ENCODE measurements at places on chromosomes 11 and 22.
A peak's percentile ranks its signal among the peaks of the same experiment; 100 is the strongest.

DNA sequence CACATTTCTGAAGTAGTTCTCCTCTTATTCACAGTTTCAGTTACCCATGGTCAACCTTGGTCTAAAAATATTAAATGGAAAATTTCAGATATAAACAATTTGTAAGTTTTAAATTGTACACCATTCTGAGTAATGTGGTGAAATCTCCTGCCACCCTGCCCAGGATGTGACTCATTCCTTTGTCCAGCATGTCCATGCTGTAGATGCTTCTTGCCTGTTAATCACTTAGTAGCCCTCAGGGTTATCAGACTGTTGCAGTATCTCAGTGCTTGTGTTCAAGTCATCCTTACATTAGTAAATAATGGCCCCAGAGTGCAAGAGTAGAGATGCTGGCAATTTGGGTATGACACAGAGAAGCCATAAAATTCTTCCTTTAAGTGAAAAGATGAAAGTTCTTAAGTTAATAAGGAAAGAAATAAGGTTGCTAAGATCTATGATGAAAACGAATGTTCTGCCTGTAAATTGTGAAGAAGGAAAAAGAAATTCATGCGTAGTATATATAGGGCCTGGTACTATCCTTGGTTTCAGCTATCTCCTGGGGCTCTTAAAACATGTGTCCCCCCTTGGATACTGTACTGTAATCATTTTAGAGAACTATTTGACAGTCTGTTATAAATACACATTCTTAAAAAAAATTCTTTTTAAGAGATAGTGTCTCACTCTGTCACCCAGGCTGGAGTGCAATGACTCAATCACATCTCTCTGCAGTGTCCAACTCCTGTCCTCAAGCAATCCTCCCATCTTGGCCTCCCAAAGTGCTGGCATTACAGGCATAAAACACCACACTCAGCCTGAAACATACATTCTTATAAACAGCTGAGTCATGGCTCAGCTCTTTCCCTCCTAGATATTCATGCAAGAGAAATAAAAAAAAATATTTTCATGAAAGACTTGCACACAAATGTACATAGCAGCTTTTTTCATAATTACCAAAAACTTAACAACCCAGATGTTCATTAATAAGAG is 31.3 kb downstream of the MTNR1B start:
- DNase-seq, result no peak

- no peak for DNase-seq
Measured at GRCh38 chr11:8338138-8338537, 74.5 kb upstream of the LMO1 start.

DNA sequence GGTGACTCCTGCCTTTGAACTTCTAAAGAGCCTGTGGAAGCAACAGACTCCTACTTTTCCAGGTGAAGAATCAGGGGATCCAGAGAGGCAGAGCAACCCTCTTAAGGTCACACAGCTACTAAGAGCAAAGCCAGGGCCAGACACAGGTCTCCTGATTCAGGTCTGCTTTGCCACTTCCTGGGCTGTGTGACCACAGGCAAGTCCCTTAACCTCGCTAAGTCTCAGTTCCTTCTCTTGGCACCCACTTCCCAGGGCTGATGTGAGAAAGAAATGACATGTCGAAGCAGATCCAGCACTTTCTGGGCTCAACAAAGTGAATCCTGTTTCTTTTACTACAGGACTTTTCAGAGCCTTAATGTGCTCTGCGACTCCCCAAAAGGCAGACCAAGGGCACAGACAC is 30.2 kb downstream of the UQCR10 start:
- no peak for DNase-seq

GRCh38 chr22:29343313-29343805 is 27.9 kb upstream of the RASL10A start:
- peak; percentile 70 for DNase-seq

DNA sequence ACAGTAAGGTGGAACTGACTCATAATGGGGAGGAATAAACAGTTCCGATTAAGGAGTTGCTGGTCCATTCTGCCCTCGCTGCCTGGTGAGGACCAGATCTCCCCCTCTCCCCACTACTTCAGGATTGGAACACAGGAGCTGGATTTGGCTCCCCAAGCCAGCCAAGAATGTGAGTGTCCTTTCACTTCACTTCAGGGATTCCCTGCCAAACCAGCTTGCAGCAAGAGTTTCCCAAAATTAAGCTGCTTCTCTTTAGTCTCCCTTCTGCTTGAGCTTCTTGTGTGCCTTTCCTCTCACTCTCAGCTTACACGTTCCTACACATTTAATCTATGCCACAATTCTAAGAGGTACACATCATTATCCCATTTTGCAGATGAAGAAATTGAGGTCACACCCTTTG is 234.1 kb downstream of the BUD13 start:
- DNase-seq, result no peak

DNA sequence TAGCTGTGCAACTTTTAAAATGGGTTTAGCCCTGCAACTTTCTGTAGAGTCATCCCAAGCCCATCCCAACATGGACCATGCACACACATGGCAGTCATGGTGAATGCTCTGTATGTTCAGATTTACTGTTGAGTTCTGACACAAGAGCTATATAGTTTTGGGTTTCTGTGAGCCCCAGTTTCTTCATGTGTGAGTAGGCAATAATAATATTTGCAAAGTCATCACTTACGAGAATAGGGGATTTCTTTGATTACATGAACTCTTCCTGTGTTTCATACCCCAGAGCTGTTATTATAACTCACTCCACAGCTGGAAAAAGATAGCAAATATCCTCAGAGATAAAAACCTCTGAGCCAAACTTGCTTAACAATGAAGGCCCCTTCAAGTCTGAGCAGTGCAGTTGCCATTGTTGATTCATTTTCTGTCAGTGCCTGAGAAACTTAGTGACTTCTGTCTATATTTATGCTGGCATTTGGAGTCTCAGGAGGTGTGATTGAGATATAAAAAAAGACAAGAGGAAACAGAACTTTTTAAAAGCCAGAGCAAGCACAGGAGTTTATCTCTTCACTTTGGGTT is 767.9 kb upstream of the API5 start:
- DNase-seq, result no peak

DNA sequence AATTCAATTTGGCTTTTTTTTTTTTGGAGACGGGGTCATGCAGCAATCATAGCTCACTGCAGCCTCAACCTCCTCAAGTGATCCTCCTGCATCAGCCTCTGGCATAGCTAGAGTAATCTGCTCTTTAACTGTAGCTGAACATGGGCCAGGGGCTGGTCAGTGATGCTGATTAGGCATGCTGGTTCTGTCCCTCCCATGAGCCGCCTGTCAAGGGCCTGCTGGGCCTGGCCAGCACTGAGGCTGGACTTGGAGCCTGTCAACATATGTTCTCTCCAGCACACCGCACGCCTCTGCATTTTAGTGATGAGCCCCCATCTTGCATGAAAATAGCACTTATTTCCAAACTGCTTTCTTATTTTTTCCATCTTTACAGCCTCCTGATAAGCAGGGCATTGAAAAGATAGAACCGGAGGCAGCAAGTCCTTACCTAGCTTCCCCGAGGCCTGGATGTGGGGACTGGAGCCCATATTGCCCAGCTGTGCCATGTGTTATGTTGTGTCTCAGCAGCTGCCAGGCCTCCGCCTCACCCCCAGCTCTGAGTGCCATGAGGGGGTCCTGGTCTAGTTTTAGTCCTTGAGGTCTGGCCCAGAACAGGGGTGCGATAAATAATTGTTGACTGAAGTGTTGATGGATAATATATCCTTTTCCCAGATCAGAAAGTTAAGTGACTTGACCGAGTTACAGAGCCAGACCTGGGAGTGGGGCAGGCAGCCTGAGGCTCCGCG is 80.0 kb downstream of the CTTN start:
- DNase-seq, result no peak

GRCh38 chr22:48338793-48339705 is 1488.6 kb downstream of the BRD1 start:
- DNase-seq, result no peak

DNA sequence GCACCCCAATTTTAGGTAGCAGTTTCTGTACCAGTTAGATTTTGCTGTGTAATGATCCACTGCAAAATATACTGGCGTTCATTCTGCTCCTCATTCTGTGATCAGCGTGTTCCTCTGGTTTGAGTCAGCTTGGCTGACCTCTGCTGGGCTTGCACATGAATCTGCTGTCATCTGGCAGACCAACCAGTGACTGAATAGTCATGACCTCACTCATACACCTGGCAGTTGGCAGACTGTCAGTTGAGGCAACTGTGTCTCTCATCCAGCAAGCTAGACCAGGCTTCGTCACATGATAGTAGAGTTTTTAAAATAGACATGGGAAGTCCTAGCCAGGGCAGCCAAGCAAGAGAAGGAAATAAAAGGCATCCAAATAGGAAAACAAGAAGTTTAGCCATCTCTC is 316.3 kb upstream of the LARGE1 start:
- peak; percentile 28 for DNase-seq

- DNase-seq, result no peak
Measured at GRCh38 chr11:31995525-31996094, 95.3 kb upstream of the RCN1 start.

DNA sequence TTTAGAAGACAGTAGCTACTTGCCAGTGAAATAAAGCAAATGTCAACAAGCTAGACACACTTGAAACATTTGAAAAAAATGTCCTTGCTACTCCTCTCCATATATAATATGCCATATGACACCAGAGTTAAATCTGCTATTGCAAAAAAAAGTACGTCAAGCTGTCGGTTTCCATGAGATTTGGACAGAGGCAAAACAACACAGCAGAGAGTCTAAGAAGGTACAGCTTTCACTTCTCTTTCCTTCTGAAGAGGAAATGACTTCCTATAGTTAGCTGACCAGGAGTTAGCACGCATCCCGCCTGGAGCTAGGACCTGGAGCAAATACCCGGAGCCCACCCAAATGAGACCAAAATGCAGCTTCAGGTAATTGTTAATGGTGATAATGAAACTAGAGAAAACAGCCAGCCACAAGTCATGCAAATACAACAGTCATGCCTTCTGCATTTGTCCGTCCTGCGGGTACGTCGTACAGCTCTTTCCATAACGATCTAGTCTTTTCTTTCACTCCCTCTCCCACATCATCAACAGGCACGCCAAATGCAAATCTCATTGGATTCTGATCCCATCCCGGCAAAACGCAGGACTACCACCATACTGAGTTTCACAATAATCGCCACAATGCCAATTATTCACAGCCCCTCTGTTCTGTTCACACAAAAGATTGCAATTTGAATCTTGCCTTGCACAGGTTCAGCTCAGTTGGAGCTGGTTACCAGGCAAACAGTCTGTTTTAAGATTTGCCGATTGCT is 395.0 kb upstream of the CCDC90B start:
- peak; percentile 68 for DNase-seq

DNA sequence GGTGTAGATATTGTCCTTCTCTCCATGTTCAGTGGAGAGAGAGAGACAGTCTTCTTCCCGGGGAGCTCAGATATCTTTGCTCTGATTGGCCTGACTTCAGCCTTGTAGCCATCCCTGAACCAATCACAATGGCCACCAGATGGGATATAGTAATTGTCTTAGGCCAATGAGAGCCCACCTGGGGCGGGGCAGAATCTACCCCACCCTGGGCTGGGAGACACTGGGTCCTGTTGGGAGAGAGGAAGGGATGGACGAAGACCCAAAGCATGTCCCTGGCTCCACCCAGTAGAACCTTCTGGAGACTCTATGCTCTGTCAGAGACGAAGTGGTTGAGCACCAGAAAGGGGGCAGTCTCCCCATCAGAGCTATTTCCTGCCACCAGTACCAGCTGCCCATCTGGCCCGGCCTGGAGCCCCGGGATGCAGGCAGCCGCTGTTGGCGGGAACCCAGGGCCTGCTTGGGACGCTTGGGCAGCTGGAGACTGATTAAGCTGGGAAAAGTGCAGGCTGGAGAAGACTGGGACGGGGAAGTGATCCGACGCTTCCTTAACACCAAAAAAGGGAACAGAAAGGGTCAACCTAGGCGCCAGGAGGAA is 31.6 kb upstream of the CBX7 start:
- peak; percentile 86 for DNase-seq

GRCh38 chr11:111932611-111932950 is 4.6 kb upstream of the DIXDC1 start:
- no peak for DNase-seq

DNA sequence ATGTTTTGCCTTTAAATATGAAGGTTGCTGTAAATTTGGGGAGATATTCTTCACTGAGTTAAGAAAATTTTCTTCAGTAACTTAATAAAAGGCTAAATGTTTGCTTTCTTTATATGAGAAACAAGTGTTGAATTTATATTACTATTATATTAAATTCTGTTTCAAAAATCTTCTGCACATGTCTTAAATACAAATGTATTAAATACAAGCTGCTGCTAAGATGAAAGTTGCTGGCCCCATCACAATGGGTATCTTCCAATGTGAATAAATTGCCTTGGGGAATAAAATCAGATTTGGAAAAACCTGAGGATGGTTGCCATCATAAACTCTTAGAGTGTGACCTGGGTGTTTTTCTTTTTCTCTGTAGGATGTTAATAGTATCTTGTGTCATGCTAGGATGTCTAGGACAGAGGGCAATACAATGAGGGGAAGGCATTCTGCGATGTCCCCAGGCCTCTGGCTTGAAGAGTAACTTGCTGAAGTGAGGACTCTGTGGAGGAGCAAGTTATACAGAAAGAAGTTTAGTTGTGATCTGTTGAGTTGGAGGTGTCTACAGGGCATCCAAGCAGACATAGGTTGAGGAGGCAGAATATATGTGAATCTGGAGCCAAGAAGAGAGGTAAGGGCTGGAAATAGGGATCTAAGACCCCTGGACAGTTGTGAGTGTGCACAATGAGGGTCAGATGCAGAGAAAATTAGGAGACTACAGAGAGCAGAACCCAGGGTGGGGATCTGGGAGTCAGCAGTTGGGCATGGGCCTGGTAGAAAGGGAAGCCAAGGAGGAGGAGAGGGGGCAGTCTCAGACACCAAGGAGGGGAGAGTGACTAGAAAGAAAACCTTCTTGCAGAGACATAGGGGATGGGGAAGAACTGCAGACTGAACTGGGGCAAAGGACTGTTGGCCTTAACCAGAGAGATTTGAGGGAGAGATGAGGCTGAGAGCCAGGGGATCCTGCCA is 4.8 kb downstream of the IGLL5 start:
- DNase-seq, result no peak

- DNase-seq, result peak; percentile 96
Measured at GRCh38 chr11:2708757-2709281, 9.0 kb upstream of the KCNQ1OT1 start.

- no peak for DNase-seq
Measured at GRCh38 chr11:2772544-2773031, 72.8 kb upstream of the KCNQ1OT1 start.

DNA sequence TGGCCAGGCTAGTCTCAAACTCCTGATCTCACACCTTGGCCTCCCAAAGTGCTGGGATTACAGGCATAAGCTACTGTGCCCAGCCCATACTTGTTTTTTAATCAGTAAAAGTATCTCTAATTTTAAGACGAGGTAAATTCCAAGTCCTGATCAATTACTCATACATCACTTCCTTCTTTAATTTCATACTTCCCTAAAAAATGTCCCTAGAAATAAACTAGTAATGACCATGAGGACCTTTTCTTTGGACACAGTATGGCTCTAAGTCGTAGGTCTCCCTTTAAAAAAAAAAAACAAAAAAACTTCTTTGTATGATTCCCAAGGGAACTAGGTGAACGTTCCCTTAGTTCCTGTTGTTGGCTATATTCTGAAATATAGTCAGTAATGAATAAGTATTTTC is 29.8 kb downstream of the NUP98 start:
- no peak for DNase-seq

- no peak for DNase-seq
Measured at GRCh38 chr11:117752071-117752470, 44.9 kb downstream of the DSCAML1 start.

GRCh38 chr11:2444821-2445745 is at the start of gene KCNQ1:
Gene KCNQ1 (plus strand): TSS chr11:2445008. CDS start chr11:2445099, 91 bp downstream.
- DNase-seq, result peak; percentile 40

All from tongue (tissue), 3 donors.